Melanocyte of skin (primary cell): ENCODE measurements at places on chromosomes 6 and 20. TPM values are rescaled to one million over a fixed set of nuclear protein-coding genes. Genes with fewer than 3 reads are reported as not detected.

The NOX3 gene
- not detected in 2 replicates for total RNA-seq

The RXRB gene
- 13.8 and 18.2 TPM in 2 replicates for total RNA-seq

The L3MBTL3 gene
- total RNA-seq = 5.9 and 14.2 TPM in 2 replicates

The KCNB1 gene
- total RNA-seq = not detected in 2 replicates

The SNPH gene
- 12.4 and 13.8 TPM in 2 replicates for total RNA-seq

The SYCP2L gene
- total RNA-seq = 0.36 and 0.69 TPM in 2 replicates

The FRMD1 gene
- not detected in 2 replicates for total RNA-seq

The TNFRSF6B gene
- 0.69 TPM in 1 of 2 replicates, not detected in the other for total RNA-seq

The RAB22A gene
- total RNA-seq = 12.0 and 17.6 TPM in 2 replicates

The KHDC1L gene
- total RNA-seq = not detected in 2 replicates

The IFNGR1 gene
- total RNA-seq = 34.8 and 43.3 TPM in 2 replicates

The RAET1L gene
- not detected in 2 replicates for total RNA-seq

The OPRM1 gene
- not detected in 2 replicates for total RNA-seq

The CFAP206 gene
- total RNA-seq = 1.1 and 1.3 TPM in 2 replicates

The SSTR4 gene
- total RNA-seq = not detected in 2 replicates
